ENCODE measurements at places on chromosomes 4 and X.

GRCh38 chr4:32789026-32789608, 2068.9 kb downstream of the PCDH7 start:
- DNase-seq: no peak

- DNase-seq: no peak
Observed at GRCh38 chrX:53320543-53321229, 39.3 kb upstream of the IQSEC2 start.

- DNase-seq: no peak
Observed at GRCh38 chrX:11366998-11367595, 73.9 kb downstream of the AMELX start.

DNA sequence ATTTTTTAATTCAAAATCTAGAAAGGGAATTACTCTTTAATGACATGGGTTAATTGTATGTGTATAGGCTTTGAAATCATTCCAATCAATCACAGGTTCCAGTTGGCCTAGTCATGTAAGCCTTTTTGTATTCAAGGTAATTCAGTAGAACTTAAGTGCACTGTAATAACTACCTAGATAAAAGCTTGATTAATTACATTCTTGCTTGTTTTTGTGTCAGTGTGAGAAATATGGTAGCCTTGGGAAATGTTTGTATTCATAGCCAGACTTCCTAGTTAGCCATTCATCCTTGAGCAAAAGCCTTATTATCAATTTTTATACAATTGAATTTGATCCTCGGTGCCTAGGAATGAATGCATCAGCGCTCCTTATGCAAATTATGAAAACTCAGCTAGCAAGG, 33.5 kb downstream of the TKTL2 start:
- DNase-seq: no peak

DNA sequence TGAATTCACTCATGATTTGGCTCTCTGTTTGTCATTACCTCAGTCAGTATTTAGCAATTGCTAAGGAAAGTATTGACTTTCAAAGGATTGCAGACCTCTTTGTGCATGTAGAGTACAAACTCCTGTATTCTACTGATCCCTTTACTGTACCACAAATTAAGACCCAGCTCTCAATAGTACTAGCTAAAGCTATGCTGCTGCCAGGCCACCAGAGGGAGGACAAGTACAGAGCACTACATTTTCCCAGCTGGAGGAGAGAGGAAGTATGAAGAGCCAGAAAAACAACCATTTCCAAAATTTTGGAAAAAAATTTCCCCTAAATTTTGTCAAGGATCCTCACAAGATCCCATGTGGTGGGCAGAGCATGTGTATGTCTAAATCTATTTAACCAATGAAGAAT, 175.0 kb upstream of the MTMR8 start:
- DNase-seq: no peak

DNA sequence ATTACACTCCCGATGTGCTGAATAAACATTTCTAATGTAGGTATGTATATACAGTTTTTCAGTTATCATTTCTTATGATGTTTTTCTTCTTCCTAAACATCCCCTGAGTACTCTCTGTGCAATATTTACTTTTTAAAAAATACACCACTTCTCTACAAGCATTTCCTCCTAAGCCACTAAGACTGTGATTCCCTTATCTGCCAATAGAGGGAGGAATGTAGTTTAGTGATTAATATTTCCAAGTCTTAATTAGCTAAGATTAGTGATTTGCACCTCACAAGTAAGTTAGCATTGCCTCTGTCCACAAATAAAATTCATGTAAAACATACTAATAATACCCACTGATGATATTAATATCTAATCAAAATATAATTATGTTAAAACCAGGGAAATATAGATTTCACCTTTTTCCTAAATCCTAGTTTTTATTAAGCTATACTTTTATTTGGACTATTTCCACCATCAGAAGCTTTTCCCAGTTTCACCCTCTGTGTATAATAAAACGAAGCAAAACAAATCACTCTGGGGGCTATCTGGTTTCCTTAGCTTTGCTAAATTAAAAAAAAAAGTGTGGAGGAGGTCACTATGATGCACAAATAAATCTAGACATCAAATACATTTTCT, 909.1 kb downstream of the FAT4 start:
- no peak for DNase-seq

GRCh38 chrX:29487714-29488113, 727.6 kb upstream of the MAGEB2 start:
- no peak for DNase-seq

DNA sequence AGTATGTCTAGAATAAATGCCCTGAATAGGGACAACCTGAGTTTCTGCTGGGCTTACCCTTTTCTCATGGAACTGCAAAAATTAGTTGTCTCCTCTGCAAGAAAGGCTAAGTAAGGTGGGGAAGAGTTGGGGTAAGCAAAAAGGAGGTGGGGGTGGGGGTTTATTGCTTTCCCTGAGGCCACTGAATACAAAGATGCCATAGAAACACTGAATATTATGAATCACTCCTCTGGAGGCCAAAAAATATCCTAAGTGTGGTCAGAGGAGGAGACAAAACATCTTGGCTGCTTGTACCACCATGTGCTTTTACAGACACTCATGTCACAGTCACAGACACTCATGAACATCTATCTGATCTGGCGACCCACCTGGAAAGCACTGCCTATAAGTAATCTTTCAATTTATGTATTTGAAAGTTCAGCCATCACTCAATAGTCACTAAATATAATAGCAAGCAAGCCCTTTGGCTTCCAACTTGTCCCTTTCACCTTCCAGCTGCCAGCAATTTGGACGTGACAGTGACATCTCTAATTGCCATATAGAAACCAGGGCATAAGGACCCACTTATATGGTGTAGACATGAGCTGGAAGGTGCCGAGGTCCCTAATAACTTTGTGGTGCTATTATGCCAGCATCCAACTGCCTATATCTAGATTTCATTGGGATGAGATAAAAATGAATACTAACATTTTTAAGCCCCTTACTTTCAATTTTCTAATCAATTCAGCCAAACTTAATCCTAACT, 122.7 kb upstream of the CBR4 start:
- no peak for DNase-seq

DNA sequence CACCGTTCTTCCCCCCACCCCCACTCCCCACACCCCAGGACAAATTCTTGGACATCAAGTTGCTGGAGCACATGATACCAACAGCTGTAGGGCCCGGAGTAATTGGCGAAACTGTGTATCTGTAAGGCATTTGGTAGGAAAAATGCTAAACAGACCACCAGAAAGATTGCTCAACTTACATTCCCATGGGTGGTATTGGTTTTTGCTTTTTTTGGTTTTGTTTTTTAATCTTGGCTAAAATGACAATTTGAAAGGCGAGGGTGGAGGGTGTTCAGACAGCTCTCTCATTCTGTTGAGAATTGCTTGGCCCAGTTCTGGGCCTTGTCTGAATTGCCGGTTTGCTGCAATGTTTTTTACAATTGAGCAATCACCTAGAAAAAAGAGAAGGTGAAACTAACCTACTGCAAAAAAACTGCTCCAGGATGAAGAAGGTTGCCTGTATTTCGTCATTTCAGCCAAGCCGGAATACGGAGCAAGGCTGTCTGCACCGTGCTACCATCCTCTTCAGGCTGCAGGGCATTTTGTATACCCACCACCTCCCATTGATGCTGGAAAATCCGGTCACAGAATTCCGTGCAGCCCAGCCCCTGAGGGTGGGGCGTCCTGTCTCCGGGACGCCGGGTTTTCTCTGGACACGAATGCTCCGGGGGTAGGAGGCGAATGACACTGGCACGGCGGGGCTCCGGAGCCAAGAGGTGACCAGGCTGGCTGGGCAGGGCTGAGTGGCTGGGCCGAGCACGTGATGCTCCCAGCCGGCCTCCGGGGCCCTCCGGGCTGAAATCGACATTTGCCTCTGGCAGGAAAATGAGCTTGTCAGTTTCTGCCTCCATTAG, at the start of gene CLCN4:
CLCN4 (plus strand) TSS at position 777 of the 833 bp plus-strand sequence. CDS start 28,058 bp downstream, outside the sequence.
- no peak for DNase-seq

DNA sequence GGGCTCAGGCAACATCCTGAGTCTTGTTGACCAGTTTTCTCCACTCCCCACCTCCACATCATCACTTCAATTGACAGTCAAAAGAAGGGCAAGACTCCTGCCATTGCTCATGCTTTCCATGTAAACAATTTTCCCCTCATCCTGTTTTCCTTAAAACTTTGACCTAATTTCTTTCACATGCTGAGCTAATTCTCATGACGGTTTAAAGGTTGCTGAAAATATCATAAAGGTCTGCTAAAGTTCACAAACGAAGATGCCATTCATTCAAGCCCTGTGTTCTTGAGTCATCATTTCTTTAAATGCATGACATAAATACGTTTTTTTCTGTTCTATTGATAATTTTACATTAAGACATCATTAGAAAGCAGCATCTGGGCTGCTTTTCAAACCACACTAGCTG, 353.9 kb downstream of the NKX6-1 start:
- DNase-seq: no peak

DNA sequence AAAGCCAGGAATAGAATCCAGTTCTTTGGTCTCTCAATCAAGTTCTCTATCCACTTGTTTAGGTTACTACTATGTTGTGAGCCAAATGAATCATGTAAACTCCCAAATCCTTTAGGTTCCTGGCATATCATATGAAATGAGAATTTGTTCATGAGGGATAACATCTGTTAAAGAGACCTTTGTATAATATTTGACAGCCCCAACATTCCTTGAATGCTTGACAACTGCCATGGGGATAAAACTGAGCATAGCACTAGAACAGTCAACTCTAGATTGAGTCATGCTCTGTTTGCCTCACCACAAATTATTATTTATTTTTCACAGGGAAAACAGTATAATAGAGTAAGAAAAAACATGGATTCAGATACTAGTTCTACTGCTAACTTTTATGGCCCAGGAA, 93.3 kb downstream of the NAA11 start:
- no peak for DNase-seq

DNA sequence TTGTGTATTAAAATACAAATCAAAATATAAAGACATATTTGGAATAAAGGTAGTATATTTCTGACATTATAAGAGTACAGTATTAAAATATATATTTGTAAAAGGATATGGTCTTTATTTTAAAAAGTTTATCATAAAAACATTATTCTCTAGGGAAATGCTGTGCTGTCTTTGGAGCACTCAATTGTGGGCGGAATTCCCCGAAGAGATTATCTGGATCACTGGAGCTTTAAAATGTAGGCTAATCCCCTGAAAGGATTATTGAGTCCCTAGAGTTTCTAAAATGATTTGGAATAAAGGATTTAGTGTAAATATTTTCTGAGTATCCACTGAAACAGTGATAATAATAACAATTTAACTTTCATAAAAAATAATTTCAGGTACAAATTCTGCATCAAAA, 1239.4 kb downstream of the TECRL start:
- no peak for DNase-seq

DNA sequence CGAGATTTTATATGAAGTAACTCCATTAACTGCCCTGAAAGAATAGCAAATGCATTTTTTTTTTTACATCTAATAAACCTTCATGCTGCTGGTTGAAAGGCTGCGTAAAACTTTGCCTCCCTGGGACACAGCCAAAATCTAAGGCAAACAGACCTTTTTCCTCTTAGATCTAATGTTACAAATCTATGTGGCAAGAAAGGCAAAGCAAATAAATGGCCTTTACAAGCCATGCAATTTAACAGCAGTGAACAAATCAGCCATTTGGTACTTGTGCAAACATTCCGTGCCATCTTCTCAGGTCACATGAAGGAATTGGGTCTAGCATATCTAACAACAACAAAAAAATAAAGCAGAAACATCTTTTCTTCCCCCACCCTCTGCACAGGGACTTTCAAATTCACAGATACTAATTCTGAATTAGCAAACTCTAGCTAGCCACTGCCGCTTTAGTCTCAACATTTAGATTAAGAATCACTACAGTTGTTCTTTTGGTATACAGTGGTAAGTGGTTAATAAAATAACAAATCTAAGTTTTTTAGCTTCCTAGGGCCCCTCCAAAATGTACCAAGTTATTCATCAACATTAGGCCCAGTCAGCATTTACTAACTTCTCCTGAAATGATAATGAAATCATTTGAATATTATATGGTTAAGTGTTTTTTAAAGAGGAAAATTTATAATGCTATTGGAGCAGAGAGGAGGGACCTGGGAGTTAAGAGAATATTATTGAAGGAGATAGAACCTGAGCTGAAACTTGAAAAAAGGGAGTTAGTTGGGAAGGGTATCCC, 593.8 kb downstream of the SMARCA1 start:
- no peak for DNase-seq

DNA sequence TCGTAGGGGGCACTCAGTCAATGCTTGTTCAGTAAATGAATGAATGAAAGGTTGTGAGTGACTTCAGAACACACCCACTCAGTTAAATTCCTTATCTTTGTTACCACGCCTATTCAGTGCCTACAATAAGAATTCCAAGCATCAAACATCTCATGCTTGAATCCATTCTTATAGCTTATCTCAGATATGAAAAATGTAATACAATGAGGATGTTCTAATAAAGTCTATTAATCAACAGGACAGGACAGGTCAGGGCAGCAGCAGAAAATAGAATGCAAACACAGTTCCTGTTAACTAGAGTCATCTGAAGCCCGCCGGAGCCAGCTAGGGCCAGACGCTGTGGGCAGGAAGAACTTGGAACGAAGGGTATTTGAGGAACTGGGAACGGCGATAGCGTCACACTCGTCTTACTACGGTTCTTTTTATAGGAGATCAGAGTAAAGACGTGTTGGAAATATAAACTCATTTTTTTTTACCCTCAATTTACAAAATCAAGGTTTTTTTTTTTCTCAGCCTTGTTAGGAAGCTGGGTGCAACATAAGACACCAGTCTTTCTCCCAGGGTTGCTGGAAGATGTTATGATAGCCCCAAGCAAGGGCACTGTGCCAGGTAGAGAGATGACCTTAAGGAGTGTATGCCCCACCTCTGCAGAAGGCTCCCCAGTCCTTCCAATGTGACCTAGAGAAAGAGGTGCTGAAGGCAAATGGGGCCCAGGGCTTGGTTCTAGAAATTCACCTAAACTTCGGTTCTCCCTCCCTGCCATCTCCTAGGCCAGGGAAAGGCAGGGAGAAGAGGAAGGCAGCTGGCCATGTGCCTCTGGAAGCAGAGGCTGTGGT, 48.3 kb downstream of the SEL1L3 start:
- no peak for DNase-seq

- DNase-seq: no peak
Observed at GRCh38 chr4:40782876-40783275, 33.1 kb downstream of the NSUN7 start.

DNA sequence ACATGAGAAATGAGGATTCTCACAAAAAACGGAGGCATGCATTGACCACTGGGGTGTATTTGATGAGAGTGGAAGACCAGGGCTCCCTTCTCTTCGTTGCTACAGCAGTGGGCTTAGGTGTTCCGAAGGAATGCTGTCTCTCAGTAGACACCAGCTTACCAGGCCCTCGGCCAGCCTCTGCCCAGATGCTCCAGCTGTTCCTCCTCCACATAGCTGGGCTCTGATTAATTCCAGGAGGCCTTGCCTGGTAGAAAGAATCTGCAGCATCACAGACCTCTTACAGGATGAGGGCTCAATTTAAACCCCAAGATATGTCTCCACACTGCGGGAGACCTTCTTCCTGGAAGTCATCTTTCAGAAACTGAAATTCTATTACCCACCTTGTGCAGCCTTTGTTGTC, 346.6 kb upstream of the TENM3 start:
- DNase-seq: no peak

GRCh38 chr4:29619168-29619567, 1101.0 kb upstream of the PCDH7 start:
- no peak for DNase-seq

All from stimulated activated CD4-positive, alpha-beta T cell treated with anti-CD3 and anti-CD28 coated beads, Interleukin-15, amount 100 ng/mL, for 48 hours (primary cell).